ENCODE measurements at places on chromosomes 2 and 18.

GRCh38 chr18:22667616-22668422, 250.1 kb upstream of the CTAGE1 start:
- no peak for DNase-seq

DNA sequence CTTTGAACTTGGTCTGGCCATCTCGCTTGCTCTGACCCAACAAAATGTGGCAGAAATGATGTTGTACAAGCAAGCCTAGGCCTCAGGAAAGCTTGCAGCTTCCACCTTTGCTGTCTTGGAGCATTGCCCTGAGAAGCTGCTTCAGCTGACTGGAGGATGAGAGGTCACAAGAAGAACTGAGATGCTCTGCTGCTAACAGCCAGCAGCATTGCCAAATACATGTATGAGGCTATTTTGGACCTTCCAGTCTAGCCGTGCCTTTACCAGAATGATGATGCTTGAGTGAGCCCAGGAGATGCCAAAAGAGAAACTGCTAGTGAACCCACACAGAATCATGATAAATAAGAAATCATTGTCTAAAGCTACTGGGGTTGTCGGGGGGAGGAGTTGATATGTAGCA, 13.2 kb upstream of the ITGAV start:
- DNase-seq = no peak

- no peak for DNase-seq
These were observed 53.1 kb downstream of the ZNF521 start for GRCh38 chr18:25298853-25299274.

- no peak for DNase-seq
These were observed 72.9 kb upstream of the PAX8 start for GRCh38 chr2:113351375-113352355.

- no peak for DNase-seq
These were observed 64.6 kb downstream of the LTBP1 start for GRCh38 chr2:33011373-33011772.

GRCh38 chr2:180017784-180018183, 10.7 kb upstream of the CWC22 start:
- DNase-seq = no peak

GRCh38 chr2:19543663-19544383, 185.4 kb upstream of the OSR1 start:
- no peak for DNase-seq

DNA sequence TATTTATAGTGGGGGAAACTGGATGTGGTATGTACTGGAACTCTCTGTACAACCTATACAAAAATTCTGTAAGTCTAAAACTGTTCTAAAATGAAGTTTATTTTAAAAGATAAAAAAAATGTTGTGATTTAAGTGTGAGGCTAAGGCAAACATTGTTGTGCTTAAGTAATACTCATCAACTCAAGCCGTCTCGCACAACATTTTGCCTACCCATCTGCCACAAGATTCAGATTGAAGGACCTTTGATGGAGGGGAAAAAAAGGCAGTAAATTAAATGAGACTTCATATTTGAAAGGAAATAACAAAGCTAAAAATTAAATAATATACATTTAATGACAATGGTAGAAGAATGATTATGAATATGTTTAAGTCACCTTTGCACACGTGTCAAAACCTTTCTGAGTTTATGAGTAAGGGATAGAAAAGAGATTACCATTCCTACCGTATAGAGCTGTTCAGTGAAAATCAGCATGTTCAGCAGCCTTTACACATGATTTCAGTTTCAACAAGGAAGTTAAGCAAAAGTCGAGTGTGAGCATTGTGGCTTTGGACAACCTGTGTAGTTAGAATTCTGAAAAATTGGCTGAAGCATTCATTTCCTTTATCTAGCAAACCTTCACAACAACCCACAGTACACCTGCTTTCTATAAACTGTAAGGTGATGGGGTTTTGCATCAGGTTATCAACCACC, 499.3 kb downstream of the IRS1 start:
- no peak for DNase-seq

DNA sequence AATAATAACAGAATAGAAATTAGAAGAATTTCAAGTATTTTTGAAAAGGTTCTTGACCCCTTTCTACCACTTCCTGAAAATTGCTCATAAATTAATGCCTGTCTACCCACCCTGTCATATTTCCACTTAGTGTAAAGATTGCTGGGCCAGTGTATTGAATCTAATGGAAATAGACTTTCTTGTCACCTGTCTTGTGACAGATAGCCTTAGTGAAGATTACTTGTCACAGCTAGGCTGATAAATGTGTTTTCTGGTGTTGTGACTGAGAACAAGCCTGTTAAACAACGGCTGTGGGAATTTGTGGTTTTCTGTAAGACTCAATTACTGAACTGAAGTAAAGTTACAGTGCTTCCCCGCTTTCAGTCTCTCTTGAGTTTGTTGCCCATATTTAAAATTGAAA, 37.0 kb downstream of the PIK3C3 start:
- DNase-seq = no peak

- peak; percentile 22 for DNase-seq
These were observed 8.4 kb upstream of the MEIS1 start for GRCh38 chr2:66426244-66427111.

DNA sequence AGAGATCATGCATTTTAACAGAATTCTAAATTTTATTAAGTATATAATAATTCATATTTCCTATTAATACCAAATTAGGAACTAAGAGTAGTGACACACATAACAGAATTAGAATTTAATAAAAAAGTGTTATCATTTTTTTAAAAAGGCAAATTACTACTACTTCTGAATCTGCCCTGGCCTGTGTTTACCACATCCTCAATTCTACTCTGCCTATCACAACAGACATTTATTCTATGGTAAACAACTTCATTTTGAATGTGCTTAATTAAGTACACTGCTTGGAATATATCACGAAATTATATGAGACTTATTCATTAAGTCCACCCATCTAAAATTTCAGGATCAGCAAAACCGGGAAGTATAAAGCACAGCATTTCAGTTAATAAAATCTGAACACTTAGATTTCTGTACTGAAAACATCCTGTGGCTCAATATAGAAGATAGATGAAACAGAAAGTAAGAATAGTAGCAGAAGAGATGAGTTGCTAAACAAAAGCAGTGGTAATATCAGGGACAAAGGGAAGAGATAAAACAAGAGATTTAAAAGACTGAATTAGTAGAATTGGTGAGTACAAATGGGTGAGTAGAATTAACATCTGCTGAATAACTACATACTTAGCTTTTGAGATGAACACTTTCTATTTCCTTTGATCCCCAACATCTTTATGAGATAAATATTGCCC, 3.7 kb downstream of the SMC6 start:
- DNase-seq = no peak

All from NCI-H774 (cell line).